ENCODE measurements at places on chromosomes 1 and 21. TPM values are rescaled to one million over a fixed set of nuclear protein-coding genes. Genes with fewer than 3 reads are reported as not detected.

The ADAMTS4 gene
- total RNA-seq: 4.8 TPM

The NMNAT2 gene
- total RNA-seq: 3.2 TPM

The PTPN22 gene
- total RNA-seq: not detected

The KRTAP21-3 gene
- total RNA-seq: not detected

The KLF17 gene
- total RNA-seq: 0.34 TPM

DNA sequence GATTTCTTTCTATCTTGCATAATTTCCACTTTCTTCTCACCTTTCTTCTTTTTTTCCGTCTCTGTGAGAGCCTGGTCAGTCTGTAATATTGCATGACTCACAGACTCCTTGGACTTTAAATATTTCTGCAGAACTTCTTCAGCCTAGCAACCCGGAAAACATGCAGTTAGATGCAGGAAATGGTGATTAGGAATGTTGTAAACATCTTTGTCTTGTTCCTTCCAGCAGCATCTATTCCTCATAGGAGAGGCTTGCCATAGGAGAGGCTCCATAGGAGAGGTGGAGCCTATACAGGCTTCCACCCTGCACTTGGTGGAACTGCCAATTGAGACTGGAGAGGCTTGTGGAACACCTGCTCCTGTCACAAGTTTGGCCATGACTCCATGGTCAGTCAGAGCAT is 10.0 kb downstream of the GBP5 start:
- no peaks in the 10 kb centered on the region for H3K4me1 ChIP-seq
- H3K27me3 ChIP-seq: peaks cover 6% of the 10 kb centered on the region
- no peaks in the 10 kb centered on the region for H3K36me3 ChIP-seq

DNA sequence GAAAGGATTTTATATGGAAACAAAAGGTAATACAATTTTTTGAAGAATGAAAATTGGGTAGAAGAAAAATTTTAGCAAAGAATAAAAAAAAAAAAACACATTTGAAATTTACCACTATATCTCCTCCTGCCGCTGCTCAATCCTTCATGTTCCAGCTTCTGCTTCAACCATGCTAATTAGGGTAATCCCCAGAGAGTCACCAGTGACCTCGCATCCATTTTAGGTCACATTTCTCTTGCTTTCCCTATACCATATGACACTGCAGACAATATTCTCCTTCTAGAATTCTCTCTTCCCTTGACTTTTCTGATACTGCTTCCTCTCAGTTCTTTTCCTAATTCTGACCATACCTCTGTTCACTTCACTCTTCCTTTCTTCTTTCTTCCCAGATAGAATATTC is 237.1 kb downstream of the USH2A start:
- peaks cover 24% of the 10 kb centered on the region for H3K4me1 ChIP-seq
- H3K27me3 ChIP-seq: no peaks in the 10 kb centered on the region
- DNase-seq: no peak

All from neural crest cell (in vitro differentiated cells).